ENCODE measurements at places on chromosomes 2 and 18.

DNA sequence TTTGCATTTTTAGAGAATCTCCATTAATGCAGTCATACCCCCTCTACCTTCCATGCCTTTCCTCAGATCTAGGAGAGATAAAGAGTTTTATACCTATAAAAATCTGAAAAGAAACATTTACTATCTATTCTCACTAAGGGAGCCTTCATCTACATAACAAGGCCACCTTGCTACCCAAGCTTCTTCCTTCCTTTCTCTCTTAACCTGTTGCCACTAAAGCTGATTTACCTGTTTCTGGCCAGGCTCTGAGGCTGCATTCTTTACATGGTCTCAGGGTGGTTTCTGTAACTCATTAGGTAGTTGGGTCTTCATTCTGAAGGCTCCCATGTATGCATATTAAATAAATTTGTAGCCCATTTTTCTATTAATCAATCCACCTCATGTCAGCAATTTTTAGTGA is 391.6 kb downstream of the DLGAP1 start:
- no peak for DNase-seq

- DNase-seq: no peak
Measured at GRCh38 chr18:77187189-77187588, 54.6 kb upstream of the MBP start.

GRCh38 chr18:57859314-57859713 is 56.2 kb upstream of the ATP8B1 start:
- no peak for DNase-seq

GRCh38 chr2:72263776-72264060 is 116.1 kb upstream of the CYP26B1 start:
- DNase-seq: no peak

GRCh38 chr2:41496908-41497307 is 550.9 kb upstream of the PKDCC start:
- no peak for DNase-seq

DNA sequence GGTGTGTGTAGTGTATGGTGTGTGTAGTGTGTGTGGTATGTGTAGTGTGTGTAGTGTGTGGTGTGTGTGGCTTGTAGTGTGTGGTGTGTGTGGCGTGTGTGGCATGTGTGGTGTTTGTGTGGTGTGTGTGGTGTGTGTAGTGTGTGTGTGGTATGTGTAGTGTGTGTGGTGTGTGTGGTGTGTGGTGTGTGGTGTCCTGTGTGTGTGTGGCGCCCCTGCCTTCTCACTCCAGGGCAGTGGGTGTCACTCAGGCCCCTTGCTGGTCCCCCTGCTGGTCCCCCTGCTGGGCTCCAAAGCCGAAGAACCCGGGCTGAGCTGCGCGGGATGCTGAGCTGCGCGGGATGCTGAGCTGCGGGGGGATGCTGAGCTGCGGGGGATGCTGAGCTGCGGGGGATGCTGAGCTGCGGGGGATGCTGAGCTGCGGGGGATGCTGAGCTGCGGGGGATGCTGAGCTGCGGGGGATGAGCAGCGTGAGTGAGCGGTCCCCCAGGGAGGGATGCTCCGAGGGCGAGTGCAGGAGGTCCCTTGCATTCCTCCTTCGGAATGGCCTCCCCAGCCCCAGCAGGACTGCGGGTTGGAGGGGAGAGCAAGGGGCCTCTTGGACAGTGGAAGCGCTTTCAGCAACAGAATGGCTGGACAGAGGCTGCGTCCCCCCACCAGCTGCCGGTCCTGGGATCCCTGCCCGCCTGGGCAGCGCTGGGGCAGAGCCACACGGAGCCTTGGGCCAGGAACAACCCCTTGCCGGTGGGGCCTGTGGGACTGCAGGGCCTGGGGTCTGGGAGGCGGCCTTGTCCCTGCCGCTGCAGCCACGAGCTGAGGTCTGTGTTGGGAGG is 3.4 kb upstream of the RTP5 start:
- DNase-seq: no peak

DNA sequence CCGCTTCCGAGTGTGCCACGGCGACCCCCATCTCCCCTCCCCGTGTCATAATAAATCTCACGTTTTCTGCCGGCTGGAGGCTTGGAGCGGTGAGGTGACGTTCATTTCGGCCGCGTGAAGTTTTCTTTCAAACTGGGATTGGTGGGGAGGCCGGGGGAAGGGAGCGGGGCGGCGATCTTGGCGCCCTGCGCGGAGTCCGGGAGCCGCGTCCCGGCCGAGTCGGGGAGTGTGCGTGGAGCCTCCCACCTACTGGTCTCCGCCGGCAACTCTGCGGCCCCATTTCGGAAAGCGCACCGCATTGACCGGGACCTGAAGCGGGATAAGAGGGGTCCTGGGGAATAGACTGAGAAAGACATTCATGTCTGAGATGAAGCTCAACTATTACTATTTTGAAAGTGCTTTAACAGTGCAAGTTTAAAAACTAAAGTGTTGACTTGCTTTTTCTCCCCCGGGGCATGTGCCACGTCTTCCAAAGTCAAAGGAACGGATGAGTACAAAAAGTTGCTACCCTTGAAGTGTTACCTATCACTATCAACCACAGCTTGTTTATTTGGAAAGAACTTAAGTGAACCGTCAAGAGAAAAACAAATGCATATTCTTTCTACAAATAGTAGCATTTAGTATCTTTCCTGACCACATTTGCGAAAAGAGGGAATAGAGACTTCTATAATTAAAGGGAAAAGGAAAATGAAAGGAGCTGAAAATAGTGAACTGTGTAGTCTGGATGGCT is 818 bp upstream of the IKZF2 start:
- DNase-seq: no peak

Measured in activated T-cell treated with anti-CD3 and anti-CD28 coated beads, Interleukin-2, amount 50 U/mL, for 1 hour (primary cell).